Thyroid gland (tissue), 4 donors: ENCODE measurements at places on chromosomes 6 and 20. TPM values are rescaled to one million over a fixed set of nuclear protein-coding genes. Genes with fewer than 3 reads are reported as not detected.

The SLCO4A1 gene
- total RNA-seq: 18.3 TPM

GRCh38 chr6:139336488-139336887, 38.0 kb downstream of the CITED2 start:
- peak; percentile 87 for DNase-seq

The VGLL2 gene
- total RNA-seq: not detected

DNA sequence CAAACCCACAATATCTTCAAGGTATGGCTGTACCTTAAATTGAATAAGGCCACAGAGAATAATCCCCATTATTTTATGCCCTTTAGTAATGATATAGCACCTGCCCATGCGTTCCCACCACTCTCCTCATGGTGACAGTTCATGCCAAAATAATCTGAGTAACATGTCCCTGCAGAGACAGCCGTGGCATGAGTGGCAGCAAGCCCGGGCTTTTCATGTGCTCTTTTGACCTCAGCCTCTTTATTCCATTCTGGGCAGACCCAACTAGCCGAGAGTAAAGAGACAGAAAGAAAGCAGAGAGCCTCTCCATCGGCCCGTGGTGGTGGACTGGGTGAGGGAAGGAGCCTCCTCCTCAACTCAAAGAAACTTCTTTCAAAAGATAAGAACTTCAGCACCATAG, 19.9 kb upstream of the POPDC3 start:
- no peak for DNase-seq

DNA sequence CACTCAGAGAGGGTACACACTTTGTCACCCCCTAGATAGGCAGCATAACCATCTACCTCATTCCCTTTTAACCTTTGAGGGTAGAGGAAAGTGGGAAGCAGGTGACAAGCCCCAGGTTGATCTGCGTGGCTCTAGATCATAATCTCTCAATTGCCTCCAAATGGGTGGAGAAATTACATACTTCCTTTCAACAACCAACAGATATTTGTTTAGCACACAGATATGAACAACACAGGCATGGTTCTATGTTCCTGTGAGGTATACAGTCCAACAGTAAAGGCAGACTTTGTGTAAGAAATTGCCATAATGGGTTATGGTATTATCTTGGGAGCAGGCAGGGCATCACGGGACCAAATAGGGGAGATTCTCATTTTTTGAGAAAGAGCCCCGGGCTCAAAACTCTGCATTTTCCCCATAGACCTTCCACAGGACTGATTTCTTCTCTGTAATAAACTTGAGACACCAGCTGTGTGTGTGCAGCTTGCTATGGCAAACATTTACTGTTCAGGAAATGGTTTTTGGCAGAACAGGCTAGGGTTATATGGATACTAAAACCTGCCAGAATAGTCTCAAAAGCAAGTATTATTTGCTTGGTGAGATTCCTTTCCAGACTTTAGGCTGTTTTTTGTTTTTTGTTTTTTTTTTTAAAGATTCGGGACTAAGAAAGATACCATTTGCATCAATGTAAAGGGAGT, 126.2 kb downstream of the CD164 start:
- DNase-seq: no peak

The KIF6 gene
- total RNA-seq: 0.40 TPM

DNA sequence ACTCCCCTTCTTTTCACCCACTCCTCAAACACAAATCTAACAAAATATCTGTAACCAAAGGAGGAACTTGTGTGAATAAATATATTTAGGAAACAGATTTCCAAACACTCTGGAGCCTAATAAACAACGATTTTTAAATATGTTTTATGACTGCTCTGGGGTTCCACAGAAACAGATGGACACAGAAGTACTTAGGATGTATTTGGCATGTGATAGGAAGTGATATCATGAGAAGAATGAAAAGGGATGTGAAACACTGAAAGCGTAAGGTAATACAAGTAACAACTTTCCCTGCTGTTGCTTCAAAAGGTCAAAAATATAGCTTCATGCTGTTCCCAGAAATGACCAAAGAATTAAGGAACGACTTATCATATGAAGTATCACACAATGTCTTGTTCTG, 26.1 kb upstream of the ENPP1 start:
- no peak for DNase-seq

- DNase-seq: no peak
These were observed 4.0 kb downstream of the DSP start for GRCh38 chr6:7545316-7546019.

GRCh38 chr6:145738265-145738664, 2.9 kb upstream of the EPM2A start:
- DNase-seq: no peak

DNA sequence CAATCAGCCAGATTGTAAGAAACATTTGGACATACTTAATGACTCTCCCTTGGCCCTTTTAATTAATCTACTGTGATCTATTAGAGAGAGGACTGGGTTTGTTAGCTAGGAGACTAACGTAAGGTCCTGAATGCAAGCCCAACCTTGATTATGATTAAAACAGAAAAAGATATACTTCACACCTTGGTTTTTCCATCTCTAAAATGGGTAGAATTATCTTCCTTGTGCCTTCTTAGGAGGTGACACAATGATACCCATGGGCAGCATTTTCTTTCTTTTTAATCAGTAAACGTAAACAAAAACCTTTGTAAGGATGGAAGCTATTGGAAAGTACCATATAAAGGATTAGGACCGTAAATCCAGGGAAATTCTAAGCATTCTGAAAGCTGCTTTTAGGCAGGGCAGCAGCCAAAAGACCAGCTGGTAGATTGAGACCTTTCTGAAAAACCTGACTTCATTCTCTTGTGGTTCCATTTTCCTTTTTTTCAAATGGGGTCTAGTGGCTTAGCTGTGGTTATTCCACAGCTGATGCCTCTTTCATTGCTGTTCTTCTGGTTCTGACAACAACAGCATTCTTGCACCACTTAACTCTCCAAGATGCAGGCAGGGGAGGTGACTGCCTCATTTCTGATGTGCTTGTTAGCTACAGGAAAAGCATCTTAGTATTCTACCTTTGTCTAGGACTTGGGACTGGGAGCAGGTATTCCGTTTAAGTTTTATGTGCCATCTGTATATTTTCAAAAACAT, 27.4 kb downstream of the RREB1 start:
- no peak for DNase-seq

GRCh38 chr6:19873031-19873430, 35.9 kb downstream of the ID4 start:
- no peak for DNase-seq

GRCh38 chr6:15017261-15017660, 228.6 kb upstream of the JARID2 start:
- peak; percentile 29 for DNase-seq

The ZNF512B gene
- total RNA-seq: 13.4 TPM

DNA sequence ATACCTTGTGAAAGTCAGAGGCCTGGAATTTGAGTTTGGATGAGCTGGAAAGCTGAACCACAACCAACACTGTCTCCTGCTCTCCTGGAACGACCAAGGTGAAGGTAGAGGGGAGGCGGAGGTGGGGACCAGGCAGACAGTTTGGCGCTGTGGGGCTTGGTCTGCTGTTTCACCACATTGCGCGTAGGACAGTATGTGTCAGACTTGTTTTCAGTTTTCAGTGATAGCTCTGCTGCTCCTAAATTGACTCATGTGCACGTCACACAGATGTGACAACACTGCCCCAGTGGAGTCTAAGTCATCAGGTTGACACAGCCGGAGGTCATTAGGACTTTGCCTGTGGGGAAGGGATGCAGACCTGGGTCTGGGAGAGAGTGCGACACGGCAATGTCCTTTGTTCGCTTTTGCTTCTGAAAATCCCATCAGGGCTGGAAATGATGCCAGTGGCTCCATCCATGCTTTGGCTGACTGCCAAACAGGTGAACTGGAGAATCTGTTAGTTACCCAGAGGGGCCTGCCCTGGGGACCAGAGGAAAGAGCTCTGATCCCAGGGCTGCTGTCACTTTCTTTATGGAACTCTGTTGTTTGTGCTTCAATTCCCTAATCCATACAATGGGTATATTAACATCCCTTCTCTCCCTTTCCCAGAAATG, 255.5 kb downstream of the CDC5L start:
- no peak for DNase-seq

GRCh38 chr6:89997456-89998445, 103.5 kb downstream of the GJA10 start:
- DNase-seq: peak; percentile 61

The MLN gene
- total RNA-seq: not detected

DNA sequence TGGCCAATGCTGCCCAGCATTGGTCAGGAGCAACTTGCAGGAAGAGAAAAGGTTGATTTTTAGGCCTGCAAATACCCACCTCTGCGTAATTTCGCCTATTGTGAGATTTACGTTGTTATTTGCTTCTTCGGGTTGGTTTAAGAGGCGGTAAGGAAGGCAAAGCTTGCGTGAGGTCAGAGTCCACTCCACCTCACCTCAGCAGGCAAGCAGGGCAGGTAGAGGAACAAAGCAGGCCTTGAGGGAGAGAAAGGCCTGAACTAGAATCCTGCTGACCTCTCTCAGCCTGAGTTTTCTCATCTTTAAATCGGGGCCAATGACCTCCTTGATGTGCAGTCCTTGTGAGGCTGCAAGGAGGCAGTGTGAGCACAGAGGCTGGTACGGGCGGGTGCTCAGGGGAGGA, 239.1 kb downstream of the CDC5L start:
- DNase-seq: no peak

The HLA-DRB1 gene
- 19.5 TPM for total RNA-seq

- DNase-seq: no peak
These were observed 891.4 kb downstream of the TFAP2A start for GRCh38 chr6:9523462-9523861.

The GMPR gene
- total RNA-seq: 10.8 TPM

GRCh38 chr6:71321314-71321713, 32.7 kb downstream of the OGFRL1 start:
- DNase-seq: no peak
